ENCODE measurements at places on chromosomes 5 and 9.

DNA sequence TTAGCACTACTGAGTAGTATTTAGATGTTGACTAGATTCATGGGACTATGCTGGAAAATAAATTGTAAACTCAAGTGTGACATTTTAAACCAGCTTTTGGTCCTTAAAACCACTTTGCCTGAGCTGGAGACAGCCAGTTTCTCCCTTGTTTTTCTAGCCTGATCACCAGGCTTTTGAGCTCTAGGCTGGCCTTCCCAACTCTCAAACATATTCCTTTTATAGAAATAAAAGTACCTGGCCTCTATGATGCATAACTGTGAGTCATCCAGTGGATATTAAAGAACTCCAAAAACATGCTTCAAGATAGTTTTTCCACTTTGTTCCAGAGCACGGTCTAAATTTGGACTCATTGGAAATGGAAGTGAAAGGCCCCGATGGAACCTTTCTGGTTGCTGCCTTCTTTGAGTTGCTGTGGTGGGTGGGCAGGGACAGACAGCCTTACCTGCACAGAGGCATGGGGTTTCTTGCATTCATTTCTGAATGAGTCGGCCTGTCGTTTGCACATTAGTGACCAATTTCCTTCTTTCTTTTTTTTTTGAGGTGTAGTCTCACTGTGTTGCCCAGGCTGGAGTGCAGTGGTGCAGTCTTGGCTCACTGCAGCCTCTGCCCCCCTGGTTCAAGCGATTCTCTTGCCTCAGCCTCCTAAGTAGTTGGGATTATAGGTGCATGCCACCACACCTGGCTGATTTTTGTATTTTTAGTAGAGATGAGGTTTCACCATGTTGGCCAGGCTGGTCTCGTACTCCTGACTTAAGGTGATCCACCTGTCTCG is 43.1 kb downstream of the TRIO start:
- DNase-seq = no peak

DNA sequence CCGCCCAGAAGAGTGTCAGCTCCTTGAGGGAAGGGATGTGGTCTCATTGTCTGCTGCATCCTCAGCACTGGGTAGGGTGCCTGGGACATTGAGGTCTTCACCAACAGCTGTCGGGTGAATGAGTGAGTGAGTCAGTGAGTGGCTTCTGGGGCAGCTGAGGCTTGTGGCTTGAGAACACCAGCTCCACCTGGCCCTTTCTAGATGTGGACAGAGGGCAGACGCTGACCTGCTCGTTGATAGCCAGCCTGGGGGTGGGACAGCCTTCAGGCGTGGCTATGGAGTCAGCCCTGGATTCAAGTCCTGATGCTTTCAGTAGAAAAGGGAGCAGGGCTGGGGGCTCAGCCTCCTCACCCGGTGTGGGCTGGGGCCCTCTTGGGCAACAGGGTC is 215.1 kb downstream of the C9orf50 start:
- DNase-seq = no peak

- DNase-seq = no peak
Observed at GRCh38 chr5:174425271-174425963, 299.0 kb upstream of the MSX2 start.

GRCh38 chr9:92680166-92681119 is 10.5 kb upstream of the IPPK start:
- no peak for DNase-seq

DNA sequence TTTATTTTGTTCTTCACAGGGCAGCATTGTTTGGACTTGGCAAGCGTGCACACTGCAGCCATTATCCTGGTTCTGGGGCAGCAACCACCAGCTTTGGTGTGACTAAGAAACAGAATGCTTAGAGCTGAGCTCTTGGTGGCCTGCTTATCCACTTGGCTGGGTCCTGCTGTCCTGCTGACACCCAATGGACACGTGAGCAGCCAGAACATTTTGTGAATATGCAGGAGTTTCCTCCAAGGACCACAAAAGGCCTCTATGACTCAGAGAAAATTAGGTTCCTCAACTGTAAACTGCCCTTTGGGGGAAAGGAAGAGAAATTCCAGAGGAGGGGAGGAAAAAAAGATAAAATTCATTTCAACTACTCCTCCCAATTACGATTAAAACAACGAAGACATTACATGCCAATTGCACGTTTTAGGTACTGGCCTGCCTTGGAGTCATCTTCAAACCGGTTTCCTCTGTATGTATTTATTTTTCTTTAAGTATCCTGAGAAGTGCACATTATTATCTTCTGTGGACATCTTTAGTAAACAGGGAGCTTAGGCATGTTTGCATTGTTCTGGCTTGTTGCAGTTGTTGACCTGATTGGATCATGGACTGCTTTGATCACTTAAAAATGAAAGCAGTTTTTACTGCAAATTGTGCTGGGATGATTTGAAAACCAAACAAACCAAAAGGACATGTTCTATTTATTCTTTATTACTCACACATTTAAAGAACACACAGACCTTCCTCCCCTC is 82.3 kb upstream of the TLE4 start:
- no peak for DNase-seq

DNA sequence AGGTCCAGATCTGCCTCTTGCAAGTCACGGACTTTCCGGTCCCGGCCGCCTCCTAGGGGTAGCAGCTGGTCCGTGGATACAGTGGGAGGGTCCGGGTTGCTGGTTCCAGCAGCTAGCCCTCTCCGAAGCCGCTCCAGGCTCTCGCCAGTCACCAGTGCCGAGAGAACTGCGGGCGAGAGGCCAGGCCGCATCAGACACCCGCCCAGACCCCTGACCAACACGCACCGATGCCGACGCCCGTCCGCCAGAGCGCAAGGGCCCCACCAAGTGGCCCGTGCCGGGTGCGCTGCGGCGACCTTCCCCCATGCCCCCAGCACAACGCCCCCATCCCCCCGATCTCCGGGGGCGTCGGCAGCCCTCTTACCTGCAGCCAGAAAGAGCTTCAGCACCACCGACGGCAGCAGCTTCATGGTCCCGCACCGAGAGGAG is 470 bp downstream of the HBEGF start:
- no peak for DNase-seq

- peak; percentile 15 for DNase-seq
Observed at GRCh38 chr9:9790216-9790872, 822.5 kb downstream of the PTPRD start.

- peak; percentile 34 for DNase-seq
Observed at GRCh38 chr5:143564417-143564816, 160.9 kb upstream of the NR3C1 start.

GRCh38 chr9:88802533-88802932 is 188.7 kb upstream of the S1PR3 start:
- DNase-seq = no peak

DNA sequence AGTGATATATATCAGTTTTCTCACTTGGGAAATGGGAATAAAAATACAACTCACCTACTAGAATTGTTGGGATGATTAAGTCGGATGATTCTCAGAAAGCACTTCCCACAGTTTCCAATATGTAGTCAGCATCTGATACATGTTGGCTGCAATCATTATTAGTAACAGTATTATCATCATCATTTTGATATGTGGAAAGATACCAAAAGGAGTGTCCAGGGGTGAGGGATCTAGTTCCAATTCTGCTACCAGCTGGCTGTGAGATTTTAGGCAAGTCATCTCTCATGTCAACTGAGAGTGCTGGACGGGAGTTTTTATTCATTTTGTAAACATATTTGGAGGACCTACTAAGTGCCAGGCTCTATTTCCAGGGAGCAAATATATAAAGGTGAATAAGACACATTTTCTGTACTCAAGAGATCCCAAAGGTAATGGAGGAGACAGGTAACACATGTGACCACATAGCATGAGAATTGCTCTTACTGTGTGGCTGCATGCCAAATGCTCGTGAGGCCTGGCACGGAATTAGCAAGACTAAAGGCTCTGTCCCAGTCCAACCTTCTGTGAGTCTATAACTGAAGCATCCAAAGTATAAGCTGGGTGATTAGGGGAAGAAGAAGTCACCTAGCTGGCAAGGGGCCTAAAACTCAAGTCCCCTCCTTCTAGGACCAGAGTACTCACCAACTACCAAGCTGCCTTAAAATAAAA is 83.0 kb downstream of the GRIA1 start:
- DNase-seq = no peak

Measured in GM13977 (cell line).